GM18507 (cell line): ENCODE measurements at places on chromosomes 11 and 22.
A peak's percentile ranks its signal among the peaks of the same experiment; 100 is the strongest.

- DNase-seq: no peak
Observed at GRCh38 chr11:120086651-120087050, 51.3 kb downstream of the TRIM29 start.

DNA sequence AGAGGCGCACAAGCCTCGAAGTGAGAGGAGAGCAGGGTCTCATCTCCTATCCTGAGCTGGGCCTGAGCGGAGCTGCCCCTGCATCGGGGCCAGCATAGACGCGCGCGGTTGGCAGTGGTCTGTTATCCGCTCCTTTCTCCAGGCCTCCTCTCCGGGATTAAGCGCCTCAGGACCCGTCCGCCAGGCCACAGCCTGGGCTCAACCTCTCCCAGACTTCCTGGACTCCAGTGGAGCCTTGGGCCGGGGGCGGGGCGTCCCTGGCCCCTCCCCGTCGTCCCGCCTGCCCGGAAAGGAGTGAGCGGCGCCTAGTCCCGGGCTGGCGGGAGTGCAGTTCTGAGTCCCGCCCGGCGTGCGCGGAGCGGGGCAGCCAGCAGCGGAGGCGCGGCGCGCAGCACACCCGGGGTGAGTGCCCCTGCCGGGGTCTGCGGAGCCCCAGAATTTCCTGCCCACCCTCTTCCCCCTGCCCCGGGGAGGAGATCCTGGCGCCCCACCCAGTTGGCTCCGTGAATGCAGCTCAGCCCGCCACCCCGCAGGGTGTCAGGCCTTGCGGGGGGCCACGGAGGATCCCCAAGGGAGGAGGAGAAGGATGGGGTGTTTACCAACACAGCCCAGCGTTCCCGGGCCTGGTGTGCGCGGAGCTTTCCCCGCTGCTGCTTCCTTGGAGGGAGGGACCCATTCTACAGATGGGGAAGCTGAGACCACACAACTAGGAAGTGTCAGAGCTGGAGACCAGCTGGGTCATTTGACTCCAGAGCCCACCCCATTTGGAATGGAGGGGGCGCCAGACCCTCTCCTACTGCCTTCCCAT, at the start of gene TCIRG1:
Gene TCIRG1 (plus strand): TSS at position 308 of the 808 bp plus-strand sequence. CDS start 2,247 bp downstream, outside the sequence.
- DNase-seq: peak; percentile 85

DNA sequence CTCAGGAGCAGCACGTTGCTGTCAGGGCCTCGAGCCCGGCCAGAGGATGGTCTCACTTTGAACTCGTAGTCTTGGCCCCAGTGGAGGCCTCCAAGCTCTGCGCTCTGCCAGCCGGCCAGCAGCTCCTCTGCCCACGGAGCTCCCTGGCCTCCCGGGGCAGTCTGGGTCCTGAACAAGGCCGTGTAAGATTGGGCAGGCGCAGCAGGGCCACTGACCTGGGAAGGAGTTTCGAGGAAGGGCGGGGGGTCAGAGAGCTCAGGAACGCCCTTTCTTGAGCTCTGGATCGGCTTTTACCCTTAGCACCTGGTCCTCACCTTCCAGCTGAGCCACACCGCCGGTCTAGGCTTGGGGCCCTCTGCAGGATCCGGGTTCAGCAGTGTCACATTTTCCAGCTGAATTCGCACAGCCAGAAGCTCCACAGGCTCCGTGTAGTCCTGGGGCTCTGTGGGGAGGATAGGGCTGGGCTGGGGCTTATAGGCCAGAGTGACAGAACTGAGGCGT, 2.1 kb downstream of the ROBO4 start:
- no peak for DNase-seq

- no peak for DNase-seq
Observed at GRCh38 chr11:64436000-64436399, 77.0 kb downstream of the RPS6KA4 start.

DNA sequence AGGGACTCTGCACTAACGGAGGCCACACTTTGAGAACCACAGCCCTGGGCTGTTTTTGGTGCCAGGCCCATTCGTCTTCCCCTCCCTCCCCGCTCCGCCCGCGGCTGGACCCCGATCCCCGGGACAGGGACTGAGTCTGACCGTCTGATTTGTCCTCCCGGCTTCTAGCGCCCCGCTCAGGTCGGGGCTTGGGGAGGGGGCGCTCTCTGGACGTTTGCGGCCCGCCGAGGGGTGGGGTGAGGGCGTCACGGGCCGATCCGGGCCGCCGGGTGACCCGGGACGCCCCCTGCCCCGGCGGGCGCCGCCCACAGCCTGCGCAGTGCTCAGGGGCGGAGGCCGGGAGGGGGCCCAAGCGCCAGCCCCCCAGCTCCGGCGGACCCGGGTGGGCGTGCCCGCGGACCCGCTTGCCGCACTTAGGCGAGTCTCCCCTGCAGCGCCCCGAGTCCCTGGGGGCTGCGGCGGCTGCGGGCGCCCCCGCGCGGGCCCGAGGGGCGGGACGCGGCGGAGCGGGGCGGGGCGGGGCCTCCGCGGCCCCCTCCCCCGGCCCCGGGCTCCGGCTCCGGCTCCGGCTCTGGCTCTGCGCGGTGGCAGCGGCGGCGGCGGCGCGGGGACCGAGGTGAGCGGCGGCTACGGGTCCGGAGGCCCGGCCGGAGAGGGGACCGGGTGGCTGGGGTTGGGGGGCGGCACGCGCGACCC, 33.7 kb upstream of the PRR5 start:
- DNase-seq: no peak

DNA sequence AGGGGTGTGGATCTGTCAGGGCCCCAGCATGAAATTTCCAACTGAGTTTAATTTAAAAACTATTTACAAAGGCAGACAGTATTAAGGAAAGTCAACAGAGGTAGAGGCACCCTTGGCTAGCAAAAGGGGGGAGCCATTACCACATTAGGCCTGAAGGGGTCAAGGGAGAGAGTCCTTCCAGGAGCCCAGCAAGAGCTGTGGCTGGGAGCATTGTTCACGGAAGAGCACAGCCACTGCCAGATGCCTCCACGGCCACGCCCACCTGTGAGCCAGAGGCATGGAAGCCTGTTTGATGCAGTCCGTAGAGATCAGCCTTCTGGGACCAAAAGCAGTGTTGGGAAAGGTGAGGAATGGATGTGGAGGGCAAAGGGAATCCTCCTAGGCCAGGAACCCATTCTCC, 102.6 kb downstream of the GALNT18 start:
- no peak for DNase-seq

- DNase-seq: no peak
Observed at GRCh38 chr11:109795234-109795633, 298.0 kb upstream of the ZC3H12C start.

DNA sequence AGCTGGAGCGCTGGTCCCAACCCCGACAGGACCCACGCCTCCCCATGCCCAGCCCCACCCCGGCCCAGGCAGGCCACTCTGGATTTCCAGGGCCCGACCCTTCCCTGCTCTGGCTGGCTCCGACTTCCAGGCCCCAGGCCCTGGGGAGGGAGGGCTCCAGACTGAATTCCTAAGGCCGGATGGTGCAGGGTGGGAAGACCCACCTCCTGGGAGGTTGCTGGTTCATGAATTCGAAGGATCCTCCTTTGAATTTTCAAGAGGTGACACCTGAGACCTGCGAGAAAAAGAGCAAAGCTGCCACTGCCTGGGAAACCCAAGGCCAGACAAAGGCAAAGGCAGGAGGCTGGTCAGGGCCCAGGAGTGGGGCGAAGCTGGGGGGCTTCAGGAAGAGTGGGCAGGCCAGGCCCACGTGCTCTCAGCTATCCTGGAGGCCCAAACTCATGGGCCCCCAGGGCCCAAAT, 47.0 kb upstream of the LINC01488 start:
- DNase-seq: no peak
